ENCODE measurements at places on chromosomes 2 and 18. TPM values are rescaled to one million over a fixed set of nuclear protein-coding genes. Genes with fewer than 3 reads are reported as not detected.

The C2orf78 gene
- total RNA-seq: not detected

The IFIH1 gene
- 2.0 TPM for total RNA-seq

The ZAP70 gene
- 0.82 TPM for total RNA-seq

The ST8SIA3 gene
- 18.8 TPM for total RNA-seq

The DHRS9 gene
- 0.82 TPM for total RNA-seq

The CDC42EP3 gene
- 22.4 TPM for total RNA-seq

The ACVR1C gene
- total RNA-seq: 5.7 TPM

The AGXT gene
- total RNA-seq: not detected

The CTLA4 gene
- total RNA-seq: not detected

The VSNL1 gene
- 24.5 TPM for total RNA-seq

The UGT1A5 gene
- not detected for total RNA-seq

The POTEE gene
- not detected for total RNA-seq

The PPP1CB gene
- 428 TPM for total RNA-seq

The TPO gene
- total RNA-seq: 0.41 TPM

The PLB1 gene
- total RNA-seq: 1.2 TPM

The ZNF521 gene
- 17.1 TPM for total RNA-seq

The REG1B gene
- not detected for total RNA-seq

The MEP1B gene
- total RNA-seq: 0.41 TPM

The NPPC gene
- 0.41 TPM for total RNA-seq

The SULT1C2 gene
- 0.41 TPM for total RNA-seq

The MDH1B gene
- 4.5 TPM for total RNA-seq

The NAT8 gene
- not detected for total RNA-seq

The CPLX4 gene
- not detected for total RNA-seq

The CD8B2 gene
- under 0.01 TPM for total RNA-seq

The NDC80 gene
- 4.5 TPM for total RNA-seq

The RPS27A gene
- 726 TPM for total RNA-seq

All from frontal cortex (tissue), 4 donors.